ENCODE measurements at places on chromosomes 1 and 21.

- DNase-seq, result no peak
Observed at GRCh38 chr1:107262467-107263286, 121.8 kb downstream of the NTNG1 start.

DNA sequence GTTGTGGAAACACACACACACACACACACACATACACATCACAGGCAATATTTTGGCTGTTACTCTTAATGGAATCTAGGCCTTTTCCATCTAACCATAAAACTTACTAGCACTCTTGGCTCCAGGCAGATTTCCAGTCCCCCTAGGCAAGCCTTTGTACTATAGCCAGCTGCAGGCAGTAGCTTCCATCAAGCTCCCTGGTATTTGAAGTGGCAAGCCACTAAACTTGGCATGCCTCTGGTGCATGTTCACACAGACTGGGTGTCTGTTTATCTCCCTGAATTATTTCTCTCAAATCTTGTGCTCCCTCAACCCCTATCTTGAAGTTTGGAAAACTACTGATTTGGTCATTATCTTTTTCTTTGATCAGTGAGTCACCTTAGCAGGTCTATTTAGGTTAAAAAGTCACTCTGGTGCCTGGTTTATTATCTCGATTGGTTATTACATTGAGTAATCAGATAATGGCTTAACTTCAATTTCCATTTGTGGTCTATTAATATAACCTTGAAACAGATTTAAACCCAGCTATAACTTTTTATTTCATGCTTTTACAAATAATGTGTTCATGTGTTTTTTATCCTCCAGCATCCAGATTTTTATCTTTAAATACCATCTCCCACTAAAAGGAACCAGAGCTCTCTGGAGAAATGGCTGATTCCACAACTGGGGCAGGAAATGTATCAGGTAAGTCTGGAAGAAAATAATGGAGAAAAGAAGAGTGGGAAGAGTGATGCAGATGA is 2.7 kb upstream of the RBM15 start:
- DNase-seq, result no peak

- no peak for DNase-seq
Observed at GRCh38 chr1:107486349-107486748, 345.5 kb downstream of the NTNG1 start.

GRCh38 chr1:173852105-173852504 is 15.7 kb downstream of the GAS5 start:
- DNase-seq, result no peak

GRCh38 chr1:201692555-201693394 is 136.2 kb upstream of the IPO9 start:
- no peak for DNase-seq

DNA sequence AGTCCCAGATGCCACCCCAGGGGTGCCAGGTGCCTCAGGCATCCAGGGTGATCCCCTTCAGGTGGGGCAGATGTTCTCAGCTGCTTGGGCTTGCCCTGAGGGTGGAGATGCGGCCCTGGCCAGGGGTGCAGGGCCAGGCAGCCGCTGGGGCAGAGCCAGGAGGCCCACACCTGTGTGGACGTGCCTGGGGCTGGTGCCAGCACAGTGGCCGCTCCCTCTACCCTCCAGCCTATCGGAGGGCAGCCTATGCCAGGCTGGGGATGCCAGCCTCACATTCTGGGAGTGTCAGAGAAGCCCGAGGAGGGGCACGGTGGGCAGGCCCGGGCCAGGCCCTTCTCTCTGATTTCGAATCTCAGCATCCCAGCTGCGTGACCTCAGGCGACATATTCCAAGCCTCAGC is 96.5 kb upstream of the WNT4 start:
- no peak for DNase-seq

GRCh38 chr1:39501666-39502065 is 10.2 kb downstream of the BMP8A start:
- no peak for DNase-seq

- DNase-seq, result no peak
Observed at GRCh38 chr1:41340655-41341364, 20.4 kb upstream of the FOXO6 start.

GRCh38 chr1:183094351-183094750 is 71.1 kb downstream of the LAMC1 start:
- no peak for DNase-seq

GRCh38 chr1:28144203-28145135 is 32.0 kb downstream of the PTAFR start:
- DNase-seq, result peak; percentile 11

GRCh38 chr21:46639489-46640386 is 4.3 kb downstream of the PRMT2 start:
- no peak for DNase-seq
